ENCODE measurements at places on chromosomes 6 and 20.

- DNase-seq: peak; percentile 91
Observed at GRCh38 chr6:41734666-41735426, 562 bp downstream of the TFEB start.

DNA sequence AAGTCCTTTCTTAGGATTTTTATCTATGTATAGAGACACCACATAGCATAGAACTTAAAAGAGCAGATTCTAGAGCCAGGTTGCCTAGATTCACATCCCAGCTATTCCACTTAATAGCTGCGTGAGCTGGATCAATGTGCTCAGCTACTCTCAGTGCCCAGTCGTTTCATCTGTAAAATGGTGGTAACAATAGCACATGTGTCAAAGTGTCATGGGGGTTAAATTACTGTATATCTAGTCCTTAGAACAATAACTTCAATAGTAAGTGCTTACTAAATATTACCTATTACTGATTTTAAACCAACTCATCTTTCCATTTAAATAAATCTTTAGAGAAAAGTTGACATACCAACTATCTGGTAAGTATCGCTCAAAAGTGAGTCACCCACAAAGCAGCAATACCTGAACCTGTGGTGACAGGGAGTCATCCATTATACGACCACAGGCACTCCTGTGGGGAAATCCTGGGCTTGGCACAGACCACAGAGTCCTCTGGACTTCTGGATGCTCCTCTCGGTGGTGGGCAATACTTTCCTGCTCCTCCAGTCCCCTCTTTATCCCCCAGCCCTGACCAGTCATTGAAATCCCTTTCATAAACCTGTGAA is 154.8 kb downstream of the PDSS2 start:
- no peak for DNase-seq

- no peak for DNase-seq
Observed at GRCh38 chr6:63649847-63650265, 14.3 kb downstream of the PHF3 start.

GRCh38 chr6:26432627-26433201 is 7.6 kb upstream of the BTN3A3 start:
- DNase-seq: no peak

DNA sequence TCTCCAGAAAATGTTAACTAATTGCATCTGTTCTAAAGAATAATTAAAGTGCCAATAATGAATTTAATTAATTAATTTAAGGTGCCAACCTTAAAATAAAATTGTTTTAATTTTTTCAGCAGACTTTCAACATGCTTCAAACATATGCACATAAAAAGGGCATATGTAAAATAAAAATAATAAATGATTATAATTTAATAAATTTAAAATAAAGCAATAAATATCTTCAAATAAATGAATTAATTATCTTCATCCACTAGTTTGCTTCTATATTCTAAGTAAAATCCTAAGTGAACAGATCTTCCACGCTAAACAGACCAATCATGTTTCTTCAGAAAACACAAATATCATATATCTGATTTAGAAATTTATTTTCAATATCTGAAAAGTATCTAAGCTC is 119.2 kb downstream of the HIVEP2 start:
- DNase-seq: no peak

DNA sequence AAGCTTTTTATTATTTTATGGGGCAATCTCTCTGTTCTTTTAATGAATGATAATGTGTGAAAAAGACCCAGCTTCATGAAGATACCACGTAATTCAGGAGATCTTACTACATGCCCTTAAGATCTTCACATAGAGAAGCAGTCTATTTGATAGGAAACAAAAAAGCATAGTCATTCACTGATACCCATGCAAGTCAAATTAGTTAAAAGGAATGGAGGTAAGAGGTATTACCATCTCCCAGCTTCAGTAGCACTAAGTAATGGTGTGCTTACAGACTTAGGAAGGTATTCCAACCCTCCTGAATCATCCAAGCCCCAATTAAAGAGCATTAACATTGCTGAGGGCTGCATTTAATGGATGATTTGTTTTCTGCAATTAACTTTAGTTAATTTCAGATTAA is 364.7 kb downstream of the SYNE1 start:
- no peak for DNase-seq

DNA sequence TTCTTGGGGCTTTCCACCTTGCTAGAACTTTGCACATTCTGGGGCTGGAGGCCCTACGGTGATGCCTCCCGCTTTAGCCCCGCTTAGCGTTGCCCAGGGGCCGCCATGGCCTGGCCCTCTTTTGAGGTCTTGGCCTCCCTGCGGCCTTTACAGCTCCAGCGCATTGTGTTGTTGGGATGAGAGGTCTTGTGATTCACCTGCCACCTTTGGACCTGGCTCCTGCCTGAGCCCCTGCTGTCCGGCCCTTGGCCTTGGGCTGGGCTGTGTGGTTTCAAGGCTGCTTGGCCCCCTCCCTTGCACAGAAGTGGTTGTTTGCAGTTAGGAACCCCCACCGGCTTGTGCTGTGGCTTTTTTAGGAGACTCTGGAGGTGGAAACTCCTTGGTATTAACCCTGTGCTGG is 61.0 kb upstream of the CDH4 start:
- no peak for DNase-seq

DNA sequence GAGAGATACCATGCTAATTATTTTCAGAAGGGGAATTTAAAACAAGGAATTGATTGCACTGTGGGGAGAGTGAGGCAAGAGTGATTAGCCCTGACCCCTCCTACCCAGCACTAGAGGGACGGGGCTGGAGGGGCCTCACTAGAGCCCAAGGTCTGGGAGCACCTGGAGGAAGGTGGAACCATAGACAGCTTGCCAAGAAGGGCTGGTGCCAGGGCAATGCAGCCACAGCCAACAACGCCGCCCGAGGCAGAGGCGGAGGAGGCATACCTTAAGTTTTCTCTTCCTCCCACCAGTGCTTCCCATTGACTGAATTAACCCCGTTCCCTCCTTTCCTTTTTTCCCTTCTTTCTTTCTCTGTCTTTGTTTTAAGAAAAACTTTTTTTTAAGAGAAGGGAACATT is 40.0 kb downstream of the IYD start:
- DNase-seq: no peak

- DNase-seq: no peak
Observed at GRCh38 chr6:169650959-169651292, 50.9 kb downstream of the WDR27 start.

- no peak for DNase-seq
Observed at GRCh38 chr6:90333928-90334327, 37.3 kb upstream of the BACH2 start.

- DNase-seq: no peak
Observed at GRCh38 chr6:104527311-104527710, 332.4 kb downstream of the HACE1 start.

DNA sequence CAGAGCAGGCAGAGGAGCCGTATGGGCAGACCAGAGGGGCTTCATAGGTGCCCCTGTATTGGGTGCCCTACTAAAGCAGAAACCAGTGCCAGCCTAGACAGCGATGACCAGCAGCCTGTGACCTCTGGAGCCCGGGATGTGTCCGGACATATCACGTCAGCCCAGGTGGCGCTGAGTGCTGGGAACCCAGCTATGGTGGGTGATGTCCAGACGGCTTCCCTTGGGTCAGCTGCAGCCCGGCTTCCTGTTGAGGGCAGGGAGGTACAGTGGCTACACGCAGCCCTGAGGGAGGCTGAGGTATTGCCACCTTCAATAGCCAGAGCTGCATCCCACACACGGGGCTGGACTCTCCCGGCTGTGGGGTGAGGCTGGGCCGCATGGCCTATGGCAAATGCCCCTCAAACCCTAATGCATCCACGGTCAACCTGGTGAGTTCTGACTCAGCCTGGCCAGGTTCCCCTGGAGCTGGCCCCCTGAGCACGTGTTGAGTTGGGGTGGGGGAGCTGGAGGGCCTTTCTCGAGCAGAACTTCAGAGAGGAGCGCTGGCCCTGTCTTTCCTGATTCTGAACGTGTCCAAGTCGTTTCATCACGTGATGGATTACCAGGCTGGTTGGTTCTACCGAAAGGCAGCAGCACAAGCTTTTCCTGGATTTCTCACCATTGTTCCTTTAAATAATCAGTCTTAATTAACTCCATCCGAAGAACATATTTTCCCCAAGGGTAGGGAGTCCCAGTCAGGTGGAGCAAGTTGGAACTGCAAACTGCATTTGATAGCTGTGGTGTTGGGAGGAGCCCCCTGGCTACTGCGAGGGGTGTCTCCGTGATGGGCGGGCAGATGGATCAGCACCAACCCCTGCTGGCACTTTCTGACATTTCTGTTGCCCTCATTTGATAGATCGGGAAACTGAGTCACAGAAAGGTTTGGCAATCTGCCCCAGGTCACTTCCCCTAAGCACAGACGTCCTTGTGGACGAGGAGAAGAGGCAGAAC is 7.1 kb upstream of the MYT1 start:
- DNase-seq: no peak

DNA sequence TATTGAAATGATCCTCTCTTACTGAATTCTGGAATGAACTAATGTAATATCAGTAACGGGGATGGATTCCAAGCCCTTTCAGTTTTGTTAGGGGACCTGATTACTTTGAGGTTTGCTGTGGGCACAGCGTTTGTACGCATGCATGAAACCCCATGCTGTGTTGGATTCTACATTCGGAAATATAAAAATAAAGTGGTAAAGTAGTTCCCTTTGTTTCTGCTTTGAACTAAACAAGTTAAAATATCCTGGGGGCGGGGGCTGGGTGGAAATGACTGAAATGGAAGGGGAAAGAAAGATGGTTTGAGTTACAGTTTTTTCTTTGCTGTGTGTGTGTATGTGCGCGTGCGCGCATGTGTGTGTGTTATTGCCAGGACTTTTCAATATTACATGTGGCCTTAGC is 196.5 kb upstream of the OPRM1 start:
- DNase-seq: no peak

- DNase-seq: peak; percentile 81
Observed at GRCh38 chr20:36574366-36575135, 1.2 kb downstream of the TGIF2 start.

GRCh38 chr6:156181506-156181905 is 595.7 kb upstream of the ARID1B start:
- DNase-seq: no peak

- no peak for DNase-seq
Observed at GRCh38 chr6:85404564-85405174, 45.2 kb upstream of the NT5E start.

GRCh38 chr6:144263786-144264185 is 21.3 kb upstream of the UTRN start:
- DNase-seq: no peak

GRCh38 chr20:47501116-47501481 is 588 bp upstream of the NCOA3 start:
- DNase-seq: no peak

GRCh38 chr6:35203152-35203670 is 10.5 kb upstream of the SCUBE3 start:
- no peak for DNase-seq

GRCh38 chr6:116385459-116385802 is 14.7 kb downstream of the DSE start:
- DNase-seq: no peak

- DNase-seq: no peak
Observed at GRCh38 chr6:43770372-43771209, 580 bp downstream of the VEGFA start.

GRCh38 chr6:137944793-137945498 is 77.9 kb downstream of the TNFAIP3 start:
- DNase-seq: no peak

DNA sequence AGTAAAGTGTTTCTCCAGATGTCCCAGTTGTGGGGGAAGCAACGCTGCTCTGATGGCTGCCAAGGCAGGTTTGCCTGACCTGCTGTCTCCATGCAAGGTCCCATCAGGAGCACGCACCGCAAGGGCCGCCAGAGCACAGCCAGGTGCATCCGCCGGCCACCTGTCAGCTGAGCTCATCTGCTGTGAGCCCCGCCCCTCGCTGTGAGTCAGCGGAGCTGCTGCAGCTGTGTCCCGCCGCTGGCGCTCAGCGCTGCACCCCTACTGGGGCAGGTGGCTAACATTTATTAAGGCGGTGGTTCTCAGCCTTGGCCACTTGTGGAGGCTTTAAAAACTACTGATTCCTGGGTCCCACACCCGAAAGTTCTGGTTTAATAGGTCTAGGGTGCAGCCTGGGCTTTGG is 225.7 kb downstream of the UST start:
- no peak for DNase-seq

DNA sequence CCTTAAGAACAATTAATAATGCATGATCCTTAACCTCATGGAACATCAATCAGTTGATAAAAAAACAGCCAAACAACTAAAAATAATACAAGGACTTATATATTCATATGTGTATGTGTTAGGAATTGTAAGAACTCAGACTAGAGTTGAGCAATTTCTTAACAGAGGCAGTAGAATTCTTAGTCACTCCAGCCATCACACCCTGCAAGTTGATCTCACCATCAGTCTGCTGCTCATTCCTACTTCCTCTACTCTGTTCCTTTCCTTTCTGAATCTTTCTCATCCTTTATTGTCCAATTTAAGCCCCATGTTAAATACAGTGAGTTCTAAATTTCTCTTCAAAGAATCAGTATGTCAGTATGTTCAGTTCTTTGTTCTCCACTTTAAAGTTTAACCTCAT is 2.6 kb downstream of the ZNF165 start:
- no peak for DNase-seq

GRCh38 chr6:13695252-13695651 is 16.4 kb downstream of the RANBP9 start:
- DNase-seq: no peak

- peak; percentile 76 for DNase-seq
Observed at GRCh38 chr20:699811-700338, 24.3 kb upstream of the SCRT2 start.

DNA sequence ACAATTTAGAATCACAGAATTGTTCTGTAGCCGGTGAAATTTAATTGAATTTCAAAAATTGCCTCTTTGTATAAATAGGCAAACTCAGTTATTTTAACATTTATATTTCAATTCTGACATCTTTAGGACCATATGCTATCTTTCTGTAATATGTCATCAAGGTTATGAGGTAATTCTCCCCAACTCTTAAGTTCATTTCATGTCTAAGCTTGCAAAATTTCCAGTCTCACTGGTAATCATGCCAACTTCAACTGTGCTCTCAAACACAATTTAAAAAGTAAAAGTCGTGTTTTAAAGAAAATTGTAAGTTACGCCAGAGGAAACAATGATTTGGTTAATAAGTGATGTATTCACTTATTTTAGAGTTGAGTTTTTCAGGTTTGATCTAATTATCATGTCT is 1.4 kb downstream of the NCOA7 start:
- DNase-seq: no peak

Data from suprapubic skin (tissue), 4 donors.